IPS DF 6.9 (cell line): ENCODE measurements at places on chromosomes 16 and 17.
A peak's percentile ranks its signal among the peaks of the same experiment; 100 is the strongest.

DNA sequence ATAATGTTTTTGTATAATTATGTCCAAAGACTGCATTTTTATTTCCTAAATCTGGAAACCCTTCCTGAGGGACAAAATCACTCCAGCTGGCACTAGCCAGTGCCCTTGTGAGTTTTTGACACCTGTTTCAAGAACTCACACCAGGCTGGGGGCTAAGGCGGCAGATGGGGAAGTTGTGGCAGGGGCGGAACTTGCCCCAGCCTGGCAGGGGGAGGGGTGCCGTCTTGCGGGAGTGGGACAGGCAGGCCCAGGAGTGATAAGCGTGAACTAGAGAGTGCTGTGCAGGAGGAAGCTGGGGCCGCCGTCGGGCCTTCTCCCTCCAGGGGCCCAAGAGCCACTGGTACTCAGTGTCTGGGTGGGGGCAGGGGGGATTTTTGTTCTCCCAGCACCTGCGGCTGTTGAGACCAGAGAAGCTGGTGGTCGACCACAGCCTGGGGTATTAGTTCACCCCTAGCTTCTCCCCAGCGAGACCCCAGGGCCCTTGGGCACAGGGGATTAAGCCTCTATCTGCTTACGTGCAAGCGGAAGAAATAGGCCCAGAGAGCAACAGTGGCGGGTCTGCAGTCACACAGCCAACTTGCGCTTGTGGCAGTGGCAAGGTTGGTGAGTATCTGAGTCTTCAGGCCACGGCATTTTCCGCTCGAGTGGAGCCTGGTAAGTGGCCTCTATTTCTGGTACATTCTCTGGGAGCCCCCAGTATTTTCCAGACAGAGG, 40.2 kb upstream of the PLCG2 start:
- DNase-seq = no peak

DNA sequence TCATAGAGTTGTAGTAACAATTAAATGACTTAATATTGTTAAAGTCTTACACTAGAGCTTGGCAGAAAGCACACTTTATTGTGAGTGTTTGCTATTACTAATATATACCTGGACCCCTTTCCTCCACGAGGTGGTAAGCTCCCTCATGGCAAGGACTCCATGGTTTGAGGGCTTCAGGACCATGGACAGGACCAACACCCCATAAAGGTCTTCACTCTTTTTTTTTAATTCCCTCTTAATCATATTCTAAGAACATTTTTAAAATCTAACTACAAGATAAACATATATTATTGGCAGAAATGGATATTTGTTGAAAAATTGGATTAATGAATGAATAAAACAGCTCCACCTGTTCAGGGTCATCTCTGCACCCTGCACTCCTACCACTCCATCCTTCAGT, 154.5 kb downstream of the CBLN1 start:
- DNase-seq = peak; percentile 16

GRCh38 chr17:72370819-72371218, 250.0 kb downstream of the SOX9 start:
- no peak for DNase-seq

DNA sequence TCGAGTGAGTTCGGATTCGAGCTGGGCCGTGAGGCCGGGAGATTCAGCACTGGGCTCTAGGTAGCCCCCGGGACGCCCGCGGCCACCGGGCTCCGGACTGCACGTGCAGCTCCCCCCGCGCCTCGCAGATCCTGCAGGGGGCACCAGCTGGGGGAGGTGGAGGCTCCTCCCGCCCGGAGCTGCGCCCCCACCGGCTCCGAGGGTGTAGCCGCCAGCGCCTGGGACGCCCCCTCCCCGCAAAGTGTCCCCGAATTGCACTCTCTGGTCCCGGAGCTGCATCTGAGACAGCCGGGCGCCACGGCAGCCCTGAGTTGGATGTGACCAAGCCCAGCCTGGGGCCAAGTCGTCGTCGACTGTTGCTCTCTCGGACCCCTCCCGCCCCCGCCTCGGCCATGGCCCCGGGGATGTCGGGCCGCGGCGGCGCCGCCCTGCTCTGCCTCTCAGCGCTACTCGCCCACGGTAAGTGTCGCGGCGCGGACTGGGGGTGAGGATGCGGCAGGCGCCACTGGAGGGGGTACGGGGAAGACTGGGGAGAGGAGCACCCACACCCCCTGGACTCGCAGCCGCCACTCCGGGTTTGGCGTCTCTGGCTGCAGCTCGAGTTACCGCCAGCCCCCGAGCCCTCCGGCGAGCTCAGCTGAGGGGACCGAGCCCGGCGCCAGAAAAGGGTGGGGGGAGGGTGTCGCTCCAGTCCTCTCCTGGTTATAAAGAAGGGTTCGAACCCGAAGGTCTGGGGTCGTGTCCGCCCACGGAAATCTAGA, 1.5 kb downstream of the TMEM132E start:
- DNase-seq = no peak

GRCh38 chr17:73342050-73342522, 30.3 kb upstream of the CDC42EP4 start:
- DNase-seq = no peak

DNA sequence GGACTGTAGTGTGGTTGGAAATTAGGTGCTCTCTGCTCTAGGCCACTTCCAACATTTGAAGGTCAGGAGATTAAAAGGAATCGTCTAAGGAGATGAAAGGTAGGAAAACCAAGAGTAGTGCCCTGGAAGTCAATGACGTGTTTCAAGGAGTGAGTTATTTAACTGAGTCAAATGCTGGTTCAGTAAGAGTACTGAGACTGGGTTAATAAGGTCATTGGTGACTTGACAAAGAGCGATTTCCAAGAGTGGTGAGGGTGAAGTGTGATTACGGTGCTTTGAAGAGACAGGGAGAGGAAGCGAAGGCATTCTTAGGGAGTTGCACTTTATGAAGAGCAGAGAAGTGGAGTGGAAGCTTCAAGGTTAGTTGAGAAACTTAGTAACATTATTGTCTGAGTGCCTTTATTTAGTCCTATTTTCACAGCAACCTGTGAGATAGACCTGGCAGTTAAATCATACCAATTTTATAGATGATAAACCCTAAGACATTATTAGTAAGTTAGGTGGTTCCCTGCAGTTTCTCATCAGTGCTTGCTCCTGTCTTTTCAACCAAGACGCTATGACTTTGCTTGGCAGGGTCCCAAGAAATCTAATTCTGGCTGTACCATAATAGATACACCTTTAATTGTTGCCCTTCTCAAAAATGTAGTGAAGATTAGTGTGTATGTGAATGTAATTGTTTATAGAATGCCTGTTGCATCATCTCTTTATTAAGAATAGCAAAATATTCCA, 5.9 kb downstream of the ZNF207 start:
- no peak for DNase-seq

- DNase-seq = no peak
Measured at GRCh38 chr16:29927070-29927905, 1.3 kb upstream of the KCTD13 start.

GRCh38 chr17:48671697-48672171, 45.6 kb upstream of the HOXB9 start:
- peak; percentile 75 for DNase-seq

- no peak for DNase-seq
Measured at GRCh38 chr17:37823996-37824395, 79.1 kb upstream of the HNF1B start.

DNA sequence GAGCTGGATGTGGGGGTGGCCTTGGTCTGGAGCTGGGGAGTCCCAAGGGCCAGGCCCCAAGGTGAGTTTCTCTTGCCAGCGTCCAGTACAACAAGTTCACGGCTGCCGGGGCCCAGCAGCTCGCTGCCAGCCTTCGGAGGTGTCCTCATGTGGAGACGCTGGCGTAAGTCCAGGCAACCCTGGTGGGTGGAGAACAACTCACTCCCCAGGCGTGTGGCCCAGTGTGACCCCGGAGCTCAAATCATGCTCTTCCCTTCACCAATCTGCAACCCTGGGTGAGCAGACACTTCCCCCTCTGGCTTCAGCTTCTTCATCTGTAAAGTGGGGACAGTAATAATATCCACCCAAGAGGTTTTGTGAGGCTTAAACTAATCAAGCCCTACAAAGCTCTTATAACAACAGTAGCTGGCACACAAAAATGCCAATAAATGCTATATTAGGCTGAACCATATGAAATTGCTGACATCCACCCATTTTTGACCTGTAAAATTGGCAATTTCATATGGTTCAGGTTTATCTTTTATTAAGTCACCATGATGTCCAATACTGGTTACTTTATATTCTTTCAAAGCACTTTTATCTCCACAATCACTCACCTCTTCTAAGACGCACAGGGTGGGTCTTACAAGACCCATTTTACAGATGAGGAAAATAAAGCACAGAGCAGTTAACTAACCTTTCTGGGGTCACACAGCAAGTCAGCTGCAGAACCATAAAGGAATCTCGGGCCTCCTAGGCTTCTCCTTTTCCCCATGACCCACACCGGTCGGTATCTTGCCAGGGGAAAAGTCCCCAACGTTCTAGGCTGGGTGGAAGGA, 19.7 kb downstream of the DEXI start:
- no peak for DNase-seq

DNA sequence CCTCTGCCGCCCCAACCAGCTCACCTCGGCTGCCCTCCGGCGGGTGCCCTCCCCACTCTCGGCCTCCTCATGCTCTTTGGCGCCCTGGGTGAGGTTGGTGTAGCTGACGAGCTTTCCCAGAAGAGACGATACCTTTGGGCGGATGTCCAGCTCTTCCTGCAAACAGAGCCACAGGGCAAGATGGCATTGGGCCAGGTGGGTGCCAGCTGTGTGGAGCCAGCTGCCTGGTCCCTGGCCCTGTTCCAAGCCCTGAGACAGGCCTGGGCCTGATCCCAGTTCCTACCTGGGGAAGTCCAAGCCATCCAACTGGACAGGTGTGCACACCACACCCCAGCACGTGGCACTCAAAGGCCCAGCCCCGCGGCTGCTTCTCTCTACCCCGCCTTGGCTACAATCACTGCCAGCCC, 6.9 kb downstream of the SLC12A4 start:
- no peak for DNase-seq

DNA sequence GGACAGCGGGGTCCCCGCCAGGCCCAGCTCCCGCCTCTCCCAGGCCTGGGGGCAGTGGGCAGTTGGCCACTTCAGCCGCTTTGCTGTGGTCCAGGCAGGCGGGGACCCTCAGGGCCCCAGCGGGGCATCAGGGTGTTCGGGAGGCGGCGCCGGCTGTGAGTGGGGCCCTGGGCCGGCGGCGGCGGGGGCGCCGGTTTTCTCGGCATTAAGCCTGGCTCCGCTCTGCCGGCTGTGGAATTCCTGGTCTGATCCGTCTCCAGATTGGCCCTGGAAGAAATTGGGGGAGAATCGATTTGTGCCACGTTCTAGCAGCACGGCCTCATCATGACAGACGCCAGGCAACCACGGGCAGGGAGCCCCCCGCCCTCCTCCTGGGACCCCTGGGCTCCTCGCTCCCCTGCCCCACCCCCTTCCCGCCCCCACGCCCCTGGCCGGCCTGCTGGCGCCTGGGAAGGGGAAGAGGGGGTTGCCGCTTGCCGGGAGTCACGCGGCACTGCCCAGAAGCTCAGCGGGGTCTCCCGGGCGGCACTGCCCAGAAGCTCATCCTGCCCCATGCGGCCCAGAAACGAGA, 28.6 kb upstream of the SSTR5 start:
- no peak for DNase-seq

- DNase-seq = no peak
Measured at GRCh38 chr16:89742948-89743347, 21.6 kb downstream of the ZNF276 start.

DNA sequence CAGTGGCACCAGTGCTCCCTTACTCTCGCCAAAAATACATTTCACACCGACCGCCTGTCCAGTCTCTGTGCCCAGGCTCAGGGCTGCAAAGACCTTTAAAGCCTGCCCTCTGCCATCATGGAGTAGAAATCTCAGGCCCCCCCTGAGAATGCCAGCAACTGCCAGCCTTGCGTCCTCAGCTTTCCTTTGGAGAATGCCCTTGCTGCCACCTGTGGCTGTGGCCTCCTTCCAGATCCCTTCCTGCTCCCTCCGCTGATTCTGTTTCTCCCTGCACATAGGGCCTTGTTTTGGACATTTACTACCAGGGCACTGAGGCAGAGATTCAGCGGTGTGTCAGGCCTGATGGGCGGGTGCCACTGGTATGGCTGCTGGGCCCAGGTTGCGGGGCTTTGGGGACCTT, 13.2 kb downstream of the FCSK start:
- DNase-seq = no peak

DNA sequence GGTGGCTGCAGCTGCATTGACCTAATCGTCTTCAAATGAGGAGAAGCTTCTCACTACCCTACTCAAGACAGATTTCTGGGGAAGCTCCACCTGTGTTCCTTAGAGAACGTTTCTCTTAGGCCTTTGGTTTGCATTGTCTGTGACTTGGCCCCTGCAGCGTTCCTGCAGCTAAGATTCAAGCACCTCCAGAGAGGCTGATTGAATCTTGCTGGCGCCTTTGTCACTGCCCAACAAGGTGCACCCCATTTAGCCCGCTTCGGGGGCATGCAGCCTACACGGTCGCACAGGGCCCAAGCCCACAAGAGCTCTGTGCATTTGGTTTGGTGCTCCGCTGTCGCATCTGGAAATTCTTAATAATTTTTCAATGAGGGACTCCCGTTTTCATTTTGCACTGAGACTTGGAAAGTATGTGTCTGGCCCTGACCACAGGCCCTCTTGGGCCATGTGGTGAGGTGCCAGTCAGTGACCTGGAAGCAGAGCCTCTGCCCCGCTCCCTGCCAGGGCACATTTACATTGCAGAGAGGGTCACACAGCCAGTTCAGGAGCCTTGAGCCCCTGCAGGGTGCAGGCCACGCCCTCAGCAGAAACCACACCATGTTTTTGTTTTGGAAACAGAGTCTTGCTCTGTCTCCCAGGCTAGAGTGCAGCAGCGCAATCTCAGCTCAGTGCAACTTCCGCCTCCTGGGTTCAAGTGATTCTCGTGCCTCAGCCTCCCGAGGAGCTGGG, 51.1 kb upstream of the CACNG5 start:
- DNase-seq = no peak

GRCh38 chr16:89115216-89115861, 21.7 kb downstream of the ACSF3 start:
- no peak for DNase-seq

- DNase-seq = no peak
Measured at GRCh38 chr16:73036074-73036826, 11.7 kb downstream of the ZFHX3 start.

- DNase-seq = no peak
Measured at GRCh38 chr17:62062302-62062701, 2.8 kb downstream of the MED13 start.

DNA sequence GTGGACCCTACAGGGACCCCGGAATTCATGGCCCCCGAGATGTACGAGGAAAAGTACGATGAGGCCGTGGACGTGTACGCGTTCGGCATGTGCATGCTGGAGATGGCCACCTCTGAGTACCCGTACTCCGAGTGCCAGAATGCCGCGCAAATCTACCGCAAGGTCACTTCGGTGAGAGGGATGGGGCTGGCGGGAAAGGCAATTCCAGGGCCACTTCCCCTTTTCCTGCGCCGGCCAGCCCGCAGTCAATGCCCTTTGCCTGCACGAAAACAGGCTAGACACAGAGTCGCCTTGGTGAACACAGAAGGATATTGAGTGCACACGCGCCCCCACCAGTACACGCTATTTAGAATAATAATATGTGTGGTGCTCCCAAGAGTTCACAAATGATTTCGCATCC, 4.0 kb downstream of the WNK4 start:
- DNase-seq = no peak
